ENCODE measurements at places on chromosomes 7 and 10.

GRCh38 chr7:151124481-151124880 lies 38.2 kb downstream of the AGAP3 start:
- no peak for DNase-seq

- DNase-seq: no peak
These were observed 240.5 kb downstream of the ETV1 start for GRCh38 chr7:13748998-13749397.

DNA sequence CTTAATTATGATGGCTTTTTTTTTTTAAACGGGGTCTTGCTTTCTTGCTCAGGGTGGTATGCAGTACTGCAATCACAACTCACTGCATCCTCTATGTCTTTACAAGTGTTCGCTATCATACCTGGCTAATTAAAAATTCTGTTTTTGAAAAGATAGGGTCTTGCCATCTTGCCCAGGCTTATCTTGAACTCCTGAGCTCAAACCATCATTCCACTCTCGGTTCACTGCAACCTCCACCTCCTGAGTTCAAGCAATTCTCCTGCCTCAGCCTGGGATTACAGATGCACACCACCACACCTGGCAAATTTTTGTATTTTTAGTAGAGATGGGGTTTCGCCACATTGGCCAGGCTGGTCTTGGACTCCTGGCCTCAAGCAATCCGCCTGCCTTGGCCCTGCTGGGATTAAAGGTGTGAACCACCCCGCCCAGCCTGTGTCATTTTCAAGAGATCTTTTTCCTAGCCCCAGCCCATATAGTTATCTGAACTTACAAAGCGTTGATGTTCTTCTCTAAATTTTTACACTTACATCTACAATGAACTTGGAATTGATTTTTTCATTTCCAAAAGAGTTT lies 6.0 kb downstream of the HNRNPF start:
- no peak for DNase-seq

DNA sequence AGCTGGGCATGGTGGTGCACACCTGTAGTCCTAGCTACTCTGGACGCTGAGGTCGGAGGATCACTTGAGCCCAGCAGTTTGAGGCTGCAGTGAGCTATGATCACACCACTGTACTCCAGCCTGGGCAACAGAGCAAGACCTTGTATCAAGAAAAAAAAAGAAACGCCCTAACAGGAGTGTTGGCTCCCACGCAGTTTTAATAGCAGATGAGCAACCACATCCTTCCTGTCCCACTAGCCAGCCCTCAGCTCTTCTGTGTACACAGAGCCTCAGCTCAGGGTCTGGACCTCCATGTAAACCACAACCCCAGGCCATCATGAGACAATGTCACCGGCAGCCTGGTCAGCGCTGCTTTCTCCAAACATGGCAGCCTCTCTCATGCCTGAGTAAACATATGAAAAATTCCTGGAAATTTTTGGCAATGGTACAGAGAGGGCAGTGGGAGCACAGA lies 108.2 kb downstream of the PIP4K2A start:
- peak; percentile 26 for DNase-seq

DNA sequence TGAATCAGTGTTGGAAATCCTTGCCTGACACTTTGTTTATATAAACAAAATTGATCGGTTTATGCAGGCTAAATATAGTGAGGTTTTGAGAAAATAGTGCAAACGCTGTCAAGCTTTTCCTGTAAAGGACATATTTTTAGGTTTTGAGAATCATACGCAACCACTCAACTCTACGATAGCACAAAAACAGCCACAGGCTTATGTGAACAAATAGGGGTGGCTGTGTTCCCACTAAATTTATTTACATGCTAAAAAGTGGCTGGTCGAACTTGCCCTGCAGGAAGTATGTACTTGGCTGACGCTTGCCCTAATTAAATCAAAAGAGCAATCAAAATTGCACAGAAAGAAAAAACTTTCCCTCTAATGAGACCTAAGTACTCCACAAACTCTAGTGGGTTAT lies 234.7 kb upstream of the CACNA2D1 start:
- DNase-seq: no peak

DNA sequence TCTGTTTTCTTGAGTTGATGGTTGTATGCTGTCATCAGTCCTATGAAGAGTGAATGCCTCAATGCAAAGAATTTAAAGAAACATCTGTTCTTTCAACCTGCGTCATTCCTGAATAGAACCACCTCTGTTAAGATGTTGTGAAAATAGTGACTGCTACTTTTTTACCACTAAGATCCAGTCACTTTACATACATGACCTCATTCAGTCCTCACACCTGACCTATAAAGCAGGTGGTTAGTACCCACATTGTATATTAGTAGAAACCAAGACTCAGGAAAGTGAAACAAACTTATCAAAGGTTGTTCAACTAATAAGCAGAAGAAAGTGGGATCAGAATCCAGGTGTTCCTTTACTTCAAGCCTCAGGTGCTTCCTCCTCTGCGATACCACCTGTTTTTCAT lies 64.8 kb downstream of the ITGB8 start:
- DNase-seq: no peak

GRCh38 chr7:142319970-142320369 lies 62.1 kb upstream of the PRSS58 start:
- DNase-seq: no peak

- DNase-seq: no peak
These were observed 28.5 kb upstream of the CYP2C8 start for GRCh38 chr10:95097805-95098204.

- no peak for DNase-seq
These were observed 172.0 kb downstream of the BAMBI start for GRCh38 chr10:28849309-28849708.

GRCh38 chr10:71214641-71215559 lies 2.5 kb downstream of the UNC5B start:
- DNase-seq: no peak

GRCh38 chr7:132249256-132249971 lies 326.9 kb downstream of the PLXNA4 start:
- DNase-seq: no peak

GRCh38 chr7:27187475-27188385 lies 2.7 kb upstream of the HOXA11 start:
- no peak for DNase-seq

Measured in left cardiac atrium (tissue), 4 donors.